ENCODE measurements at places on chromosomes 3 and 15.

- peak; percentile 10 for DNase-seq
These were observed 82.9 kb downstream of the EOMES start for GRCh38 chr3:27639271-27639670.

DNA sequence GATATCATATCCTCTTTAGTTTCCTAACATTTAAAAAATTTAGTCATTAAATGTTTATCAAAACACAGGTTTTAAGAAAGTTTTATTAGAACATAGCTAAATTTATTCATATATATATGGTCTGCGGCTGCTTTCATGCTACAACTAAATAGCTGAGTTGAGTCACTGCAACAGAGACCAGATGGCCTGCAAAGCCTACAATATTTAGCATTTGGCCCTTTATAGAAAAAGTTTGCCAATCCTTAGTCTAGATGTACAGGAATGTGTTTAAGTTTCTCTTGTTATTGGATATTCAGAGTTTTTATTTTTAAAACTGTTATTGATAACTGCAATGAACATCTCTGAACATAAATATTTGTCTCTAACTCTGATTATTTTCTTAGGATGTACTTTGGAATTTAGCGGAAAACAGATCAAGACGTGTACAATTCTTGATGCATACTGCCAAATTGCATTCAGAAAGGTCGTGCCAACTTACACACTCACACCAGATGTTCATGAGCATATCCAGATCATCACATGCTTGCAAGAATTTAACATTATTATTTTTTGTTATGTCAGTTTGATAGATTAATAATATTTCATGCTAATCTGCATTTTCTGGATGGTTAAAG is 157.9 kb downstream of the STAC start:
- no peak for DNase-seq

GRCh38 chr15:73921254-73921925 is 4.9 kb upstream of the LOXL1 start:
- no peak for DNase-seq

DNA sequence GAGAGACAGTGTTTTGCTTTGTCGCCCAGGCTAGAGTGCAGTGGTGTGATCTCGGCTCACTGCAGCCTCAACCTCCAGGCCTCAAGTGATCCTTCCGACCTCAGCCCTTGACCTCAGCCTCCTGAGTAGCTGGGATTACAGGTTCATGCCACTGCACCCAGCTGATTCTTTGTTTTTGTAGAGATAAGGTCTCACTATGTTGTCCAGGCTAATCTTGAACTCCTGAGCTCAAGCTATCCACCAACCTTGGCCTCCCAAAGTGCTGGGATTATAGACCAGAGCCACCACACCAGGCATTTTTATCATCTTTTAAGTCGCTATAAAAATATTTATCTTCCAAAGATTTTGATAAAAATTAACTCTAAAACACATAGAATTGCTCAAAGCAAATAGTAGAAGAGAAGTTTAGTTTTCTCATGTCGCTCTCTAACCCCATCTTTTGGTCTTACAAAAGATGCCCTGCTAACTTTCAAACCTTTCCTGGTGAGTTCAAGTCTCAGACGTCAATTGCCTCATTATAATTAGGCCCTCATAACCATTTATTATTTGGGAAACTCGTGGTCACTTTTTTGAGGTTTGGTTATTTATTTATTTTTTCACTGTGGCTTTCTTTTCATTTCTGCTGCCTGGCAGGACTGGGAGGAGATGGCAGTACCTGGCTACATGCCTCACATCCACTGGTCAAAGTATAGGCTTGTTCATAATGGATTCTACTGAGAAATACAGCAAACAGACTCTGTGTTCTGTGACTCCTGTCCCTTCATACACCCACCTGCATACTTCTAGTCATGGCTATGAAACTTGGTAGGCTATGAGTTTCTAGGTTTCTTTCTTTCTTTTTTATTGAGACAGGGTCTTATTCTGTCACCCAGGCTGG is 48.3 kb upstream of the DPPA4 start:
- no peak for DNase-seq

GRCh38 chr15:44802336-44802735 is 66.0 kb downstream of the TRIM69 start:
- DNase-seq, result no peak

DNA sequence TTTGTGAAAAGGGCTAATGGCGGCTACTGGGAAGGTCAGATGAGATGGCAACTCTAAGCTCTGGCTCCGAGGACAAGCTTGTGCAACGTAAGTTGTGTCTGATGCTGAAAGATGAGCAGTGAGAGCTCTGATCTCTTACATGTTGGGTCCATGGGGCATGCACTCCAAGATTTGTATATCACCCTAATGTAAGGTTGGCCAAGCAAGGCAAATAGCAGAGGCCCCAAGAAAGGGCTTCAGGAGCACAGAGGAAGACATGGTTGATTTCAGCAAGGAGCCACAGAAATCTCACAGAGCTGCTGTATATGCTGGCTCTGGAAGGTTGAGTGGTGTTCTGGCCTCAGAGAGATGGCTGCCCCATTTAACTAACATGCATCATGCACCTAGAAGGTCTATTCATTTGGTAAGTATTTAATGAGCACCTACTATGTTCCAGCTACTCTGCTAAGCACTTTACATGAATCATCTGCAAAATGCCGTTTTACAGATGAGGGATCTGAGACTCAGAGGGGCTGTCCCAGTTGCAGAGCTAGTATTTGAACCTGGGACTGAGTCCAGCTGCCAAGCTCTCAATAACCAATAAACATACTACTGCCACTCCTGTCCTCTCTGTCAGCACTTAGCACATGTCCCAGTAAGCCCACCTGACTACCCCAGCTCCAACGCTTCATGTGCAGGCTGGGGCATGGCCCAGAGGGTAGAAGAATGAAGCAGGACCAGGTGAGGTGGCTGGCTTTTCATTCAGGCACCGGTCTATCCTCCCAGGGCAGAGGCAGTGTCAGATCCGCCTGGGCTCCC is 27.8 kb upstream of the ATP2B2 start:
- no peak for DNase-seq

GRCh38 chr15:85934691-85935090 is 140.0 kb upstream of the KLHL25 start:
- DNase-seq, result no peak

DNA sequence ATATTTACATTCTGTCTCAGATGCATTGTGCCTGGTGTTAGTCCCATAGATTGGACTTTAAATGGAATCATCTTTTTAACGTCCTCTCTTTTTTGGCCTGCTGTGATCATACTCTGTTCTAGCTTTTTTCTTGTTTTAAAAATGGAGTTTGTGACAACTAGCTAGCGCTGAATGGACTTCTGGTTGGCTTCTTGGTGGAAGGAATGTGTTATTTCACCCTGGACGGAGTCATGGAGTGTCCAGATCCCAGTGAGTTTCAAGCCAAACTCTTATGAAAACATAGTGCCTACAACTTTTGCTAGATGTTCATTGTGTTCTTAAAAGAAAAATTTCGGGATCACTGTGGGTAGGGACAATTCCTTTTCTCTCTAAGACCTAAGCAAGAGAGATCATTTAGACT is 192.6 kb downstream of the TCF12 start:
- DNase-seq, result no peak

GRCh38 chr3:54196360-54196991 is 74.1 kb downstream of the CACNA2D3 start:
- no peak for DNase-seq

- DNase-seq, result no peak
These were observed 15.5 kb upstream of the ZBED2 start for GRCh38 chr3:111610612-111611054.
